ENCODE measurements at places on chromosomes 3 and 15.

DNA sequence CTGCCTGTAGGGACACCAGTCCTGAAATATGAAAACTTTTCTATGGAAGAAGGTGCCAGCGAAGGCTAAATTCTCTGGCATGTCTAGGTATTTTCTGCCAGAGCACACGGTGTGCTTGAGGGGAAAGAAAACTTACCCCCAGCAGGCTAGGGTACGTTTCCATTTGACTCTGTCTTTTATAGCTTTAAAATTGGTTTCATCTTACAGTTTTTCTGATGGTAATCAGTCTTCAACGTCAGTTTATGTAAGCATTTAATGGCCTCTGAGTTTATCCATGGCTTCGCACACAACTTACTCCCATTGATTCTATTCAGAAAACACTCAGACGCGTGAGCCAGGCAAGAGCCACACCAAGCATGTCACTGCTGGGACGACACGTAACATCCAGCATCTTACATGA is 249.7 kb downstream of the ADAMTS17 start:
- DNase-seq, result no peak

GRCh38 chr3:54785976-54786375 is 141.9 kb downstream of the LRTM1 start:
- DNase-seq, result no peak

GRCh38 chr3:40780291-40780924 is 255.6 kb downstream of the ZNF621 start:
- DNase-seq, result peak; percentile 23

- DNase-seq, result peak; percentile 19
Measured at GRCh38 chr15:91469632-91470567, 369.8 kb downstream of the SV2B start.

GRCh38 chr15:31365655-31366127 is 39.1 kb downstream of the KLF13 start:
- peak; percentile 96 for DNase-seq

GRCh38 chr3:168251371-168251770 is 155.6 kb upstream of the GOLIM4 start:
- DNase-seq, result no peak

- DNase-seq, result no peak
Measured at GRCh38 chr3:126781889-126782491, 78.0 kb downstream of the CHCHD6 start.

Data from transverse colon (tissue), 4 donors.